ENCODE measurements at places on chromosomes 2 and 18.

- DNase-seq = no peak
These were observed 7.5 kb upstream of the RNF144A start for GRCh38 chr2:6909431-6910385.

DNA sequence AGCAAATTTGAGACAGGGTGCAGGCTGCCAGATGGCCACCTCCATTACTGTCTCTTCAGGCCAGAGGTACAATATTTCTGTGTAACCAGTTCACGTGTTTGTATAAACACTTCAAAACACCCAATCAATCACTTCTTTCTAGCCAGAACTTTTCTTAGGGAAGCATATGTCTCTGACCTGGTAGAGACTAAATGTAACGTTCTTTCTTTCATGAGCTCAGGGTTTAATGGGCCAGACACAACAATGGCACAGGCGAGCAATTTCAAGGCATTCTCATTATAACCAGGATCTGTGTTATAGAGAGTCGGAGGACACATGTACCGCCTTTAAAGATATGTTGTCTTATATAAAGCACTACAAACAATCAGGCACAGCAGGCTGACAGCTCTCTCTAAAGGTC lies 1846.4 kb upstream of the PIK3C3 start:
- DNase-seq = no peak

DNA sequence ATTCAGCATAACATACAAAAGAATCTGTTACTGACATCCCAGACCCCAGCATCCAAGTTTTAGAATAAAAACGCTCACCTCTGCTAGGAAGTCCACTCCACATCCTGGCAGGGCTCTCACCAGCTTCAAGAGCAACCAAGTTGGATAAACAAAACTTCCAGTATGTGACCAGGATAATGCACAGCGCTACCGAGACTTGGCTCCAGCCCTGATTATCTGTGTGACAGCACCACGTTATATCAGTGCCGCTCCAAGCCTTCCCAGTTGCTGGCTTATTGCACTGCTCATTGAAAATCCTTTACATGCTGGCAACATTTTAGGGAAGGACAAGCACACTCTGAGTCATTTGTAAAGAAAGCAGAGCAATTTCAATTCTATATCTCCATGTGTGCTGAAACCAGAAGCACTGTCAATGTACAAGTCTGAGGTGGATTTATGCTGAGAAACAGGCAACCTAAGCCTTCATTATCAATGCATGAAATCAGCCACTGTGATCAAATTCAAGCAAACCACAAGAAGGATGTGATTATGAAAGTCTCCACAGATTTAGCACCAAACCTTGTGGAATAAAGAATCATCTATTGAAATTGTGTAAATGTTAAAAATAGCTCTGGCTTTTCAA lies 115.7 kb downstream of the ZNF385B start:
- no peak for DNase-seq

DNA sequence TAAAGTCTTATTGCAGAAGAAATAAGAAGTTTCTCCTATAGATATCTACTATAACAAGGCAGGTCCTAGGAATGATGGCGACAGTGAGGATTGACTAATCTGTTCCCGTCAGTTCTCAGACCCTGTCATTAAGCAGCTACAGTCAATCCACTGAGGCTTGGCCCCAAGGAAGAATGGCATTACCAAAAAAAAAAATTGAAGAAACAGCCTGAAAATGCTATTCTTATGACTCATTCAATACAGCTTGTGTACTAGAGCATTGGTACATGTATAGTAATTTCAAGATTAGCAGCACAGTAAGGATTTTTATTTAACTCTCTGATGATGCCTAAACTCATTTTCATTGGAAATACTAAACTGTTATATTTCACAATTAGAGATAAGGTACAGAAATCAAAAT lies 1096.1 kb upstream of the NXPH2 start:
- DNase-seq = no peak

DNA sequence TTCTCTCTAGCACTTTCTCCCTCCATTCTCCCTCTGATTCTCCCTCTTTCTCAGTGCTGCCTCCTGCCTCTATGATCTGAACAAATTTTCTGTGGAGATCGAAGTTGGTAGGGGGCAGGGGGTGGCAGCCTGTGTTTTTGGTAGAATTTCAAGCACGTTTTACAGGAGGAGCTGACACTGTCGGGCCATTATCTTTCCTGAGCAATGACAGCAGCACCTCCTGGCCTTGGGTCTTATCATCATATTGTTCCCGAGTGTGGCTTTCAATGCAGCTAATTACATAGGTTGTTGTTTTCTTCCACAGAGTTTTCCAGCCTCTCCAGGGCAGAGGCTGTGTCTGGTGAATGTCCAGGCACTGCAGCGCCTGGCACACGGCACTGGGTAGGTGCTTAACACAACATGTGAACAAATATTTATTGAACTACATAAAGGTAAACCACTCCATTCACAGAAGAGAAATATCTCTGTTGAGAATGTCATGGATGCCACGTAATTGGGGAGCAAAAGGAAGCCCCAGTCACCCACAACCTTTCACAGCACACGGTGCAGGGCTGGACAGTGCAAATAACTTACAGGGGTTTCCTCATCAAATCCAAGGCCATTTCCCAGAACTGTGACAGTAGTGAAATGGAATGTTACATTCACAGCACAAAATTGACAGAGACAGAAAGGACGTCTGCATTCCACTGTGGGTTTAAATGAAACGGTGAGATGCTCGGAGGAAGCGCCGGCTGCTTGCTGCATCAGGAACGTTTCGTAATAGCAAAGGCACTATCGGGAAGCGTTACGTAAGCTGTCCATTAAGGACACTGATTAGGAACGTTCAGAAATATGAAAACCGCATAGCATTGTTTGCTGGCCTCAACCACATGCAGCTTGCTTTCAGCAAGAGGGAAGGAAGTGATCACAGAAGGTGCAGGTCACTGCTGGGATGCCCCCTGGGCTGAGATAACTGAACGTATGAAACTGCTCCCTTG lies 6.5 kb upstream of the KCNG2 start:
- peak; percentile 85 for DNase-seq

DNA sequence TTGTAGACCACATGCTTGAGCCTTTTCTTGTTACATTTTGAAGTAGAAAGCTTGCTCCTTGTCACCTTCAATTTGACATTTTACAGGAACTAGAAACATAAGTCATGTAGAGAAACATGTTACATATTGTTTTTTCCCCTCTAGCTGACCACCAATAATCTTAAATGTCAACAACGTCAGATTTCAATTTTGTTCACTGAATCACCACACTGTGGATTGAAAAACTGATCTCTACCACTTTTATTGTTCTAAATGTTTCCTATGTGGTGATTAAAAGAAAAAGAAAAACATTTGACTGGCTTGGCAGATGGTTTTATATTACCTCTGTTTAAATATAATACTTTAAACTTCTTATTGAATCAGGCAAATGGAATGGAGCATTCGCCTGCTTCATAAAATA lies 87.7 kb downstream of the DSEL start:
- no peak for DNase-seq

GRCh38 chr2:152542337-152542994 lies 174.8 kb downstream of the PRPF40A start:
- DNase-seq = no peak

DNA sequence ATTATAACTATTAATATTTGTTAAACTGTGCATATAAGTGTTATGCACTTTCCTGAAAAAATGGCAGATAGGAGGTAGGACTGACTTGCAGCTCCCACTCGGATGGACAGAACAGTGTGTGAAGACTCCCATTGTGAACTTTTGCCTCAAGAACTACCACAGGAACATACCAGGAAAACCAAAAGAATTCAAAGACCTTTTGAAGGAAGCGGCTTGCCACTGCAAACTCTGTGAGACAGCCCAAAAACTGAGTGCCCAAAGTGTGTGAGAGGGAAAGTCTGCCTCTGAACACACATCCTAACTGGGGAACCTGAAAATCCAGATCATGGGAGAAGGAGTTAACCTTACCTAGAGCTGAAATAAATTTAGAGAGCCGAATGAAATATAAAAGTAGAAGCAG lies 171.0 kb downstream of the ZBTB7C start:
- DNase-seq = no peak

GRCh38 chr2:10930721-10931516 lies 19.2 kb downstream of the KCNF1 start:
- no peak for DNase-seq

DNA sequence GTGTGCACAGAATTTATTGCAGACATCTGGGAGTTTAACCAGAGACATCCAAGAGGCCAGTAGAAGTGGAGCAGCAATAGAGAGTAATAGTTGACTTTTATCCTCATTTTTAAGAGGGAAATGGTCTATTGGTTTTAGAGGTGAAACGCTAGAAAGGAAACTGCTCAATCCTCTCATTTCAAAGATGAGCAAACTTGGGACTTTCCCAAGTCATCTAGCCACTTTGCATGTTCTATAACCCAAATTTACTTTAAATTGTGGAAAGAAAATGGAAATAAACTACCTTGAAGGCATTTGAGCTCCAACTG lies 601.7 kb downstream of the ARHGAP15 start:
- DNase-seq = no peak

- no peak for DNase-seq
These were observed 4.8 kb upstream of the ZNF532 start for GRCh38 chr18:58859907-58860306.

DNA sequence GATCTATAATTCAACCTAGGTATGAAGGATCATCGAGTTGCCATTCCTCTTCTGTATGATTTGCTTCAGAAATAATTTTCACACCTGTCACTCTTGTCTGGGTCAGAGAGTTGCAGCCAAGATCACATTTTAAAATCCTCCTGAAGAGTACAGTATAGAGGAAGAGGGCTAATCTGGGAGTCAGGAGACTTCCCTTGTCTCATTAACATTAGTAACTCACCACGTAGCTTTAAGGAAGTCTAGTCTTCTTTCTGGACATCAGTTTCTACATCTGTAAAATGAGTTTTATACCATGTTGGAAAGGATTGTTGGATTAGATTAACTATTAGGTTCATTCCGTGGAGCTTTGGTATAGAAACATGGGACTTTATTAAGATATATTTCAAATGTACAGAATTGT lies 109.4 kb downstream of the TDRD15 start:
- no peak for DNase-seq

DNA sequence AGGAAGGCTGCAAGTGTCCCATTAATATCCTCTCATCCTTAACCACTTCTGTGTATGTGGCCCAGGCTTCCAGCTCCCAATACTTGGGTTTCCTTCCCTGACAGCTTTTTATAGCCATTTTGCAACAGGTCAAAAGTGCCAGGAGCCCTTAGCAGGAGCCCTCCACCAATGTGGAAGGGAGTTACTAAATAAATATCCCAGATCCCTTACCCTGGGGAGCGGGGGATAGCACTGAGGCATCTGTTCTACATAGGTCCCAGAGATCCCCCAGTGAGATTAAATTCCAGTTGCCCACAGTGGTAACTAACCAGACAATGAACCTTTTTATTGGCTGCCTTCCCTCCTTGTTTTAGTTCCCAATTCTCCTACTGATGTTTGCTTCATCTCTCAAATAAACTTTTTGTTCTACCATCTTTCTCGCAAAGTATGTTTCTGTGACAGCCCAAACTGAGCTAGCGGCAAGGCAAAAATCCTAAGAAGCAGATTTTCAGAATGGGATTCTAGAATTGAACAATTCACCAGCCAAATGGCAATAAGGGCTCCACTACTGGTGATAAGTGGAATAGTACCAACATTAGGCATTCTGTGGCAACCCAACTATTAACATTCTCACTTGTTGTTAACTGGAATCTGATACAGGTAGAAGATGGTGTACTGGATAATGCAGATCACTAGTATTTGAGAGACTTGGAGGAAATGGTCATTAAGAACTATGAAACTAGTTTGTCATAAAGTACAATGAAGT lies 83.9 kb upstream of the MAPRE2 start:
- no peak for DNase-seq

GRCh38 chr2:65103013-65103715 lies 26.7 kb downstream of the RAB1A start:
- DNase-seq = no peak

GRCh38 chr2:71943238-71944182 lies 204.2 kb downstream of the CYP26B1 start:
- DNase-seq = no peak

DNA sequence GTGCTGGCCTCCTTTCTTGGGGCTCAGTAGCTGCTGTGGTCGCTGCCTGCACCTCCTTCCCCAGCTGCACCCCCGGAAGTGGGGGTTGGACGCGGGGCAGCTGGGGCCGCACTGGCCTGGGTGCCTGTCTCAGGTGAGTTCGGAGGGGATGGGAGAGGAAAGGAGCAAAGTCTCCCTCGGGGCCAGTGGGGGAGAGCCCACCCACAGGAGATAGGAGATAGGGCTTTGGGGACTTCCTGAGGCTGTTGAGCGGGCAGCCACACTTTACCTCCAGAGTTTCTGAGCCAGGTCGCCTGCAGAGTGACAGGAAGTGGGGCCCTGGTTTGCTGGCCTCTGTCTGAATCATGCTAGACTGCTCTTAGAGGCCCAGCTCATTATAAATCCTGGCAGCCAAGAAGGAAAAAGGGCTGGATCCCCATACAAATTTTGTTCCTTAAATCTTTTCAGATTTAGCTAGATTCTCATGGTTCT lies 8.1 kb downstream of the MBP start:
- peak; percentile 59 for DNase-seq

- DNase-seq = peak; percentile 69
These were observed 27.7 kb upstream of the SMCHD1 start for GRCh38 chr18:2627821-2628276.

GRCh38 chr18:64380117-64380516 lies 231.2 kb upstream of the LINC00305 start:
- DNase-seq = no peak

DNA sequence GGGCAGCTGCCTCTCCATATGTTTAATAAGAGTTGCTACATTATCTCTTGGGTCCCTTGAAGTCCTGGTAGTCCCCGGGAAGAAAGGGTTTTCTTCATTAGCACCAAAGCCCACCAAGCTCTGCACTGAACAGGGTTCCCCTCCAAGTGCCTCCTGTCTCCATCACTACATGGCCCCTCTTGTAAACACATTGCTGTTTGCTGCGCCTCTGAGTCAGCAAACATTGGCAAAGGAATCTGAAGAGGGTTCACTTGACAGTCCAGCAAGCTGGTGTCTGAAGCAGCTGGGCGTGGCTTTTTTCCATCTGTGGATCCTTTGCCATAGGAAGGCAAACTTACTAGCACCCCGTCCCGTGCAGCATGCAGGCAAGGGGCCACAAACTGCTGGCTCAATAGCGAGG lies 82.8 kb downstream of the TEX51 start:
- no peak for DNase-seq

- DNase-seq = peak; percentile 66
These were observed 687 bp downstream of the CTDP1 start for GRCh38 chr18:79680100-79680879.
